ENCODE measurements at places on chromosomes 5 and 9.

- no peak for DNase-seq
These were observed 16.1 kb downstream of the HNRNPH1 start for GRCh38 chr5:179607160-179607931.

- DNase-seq: no peak
These were observed 33.5 kb downstream of the ANXA6 start for GRCh38 chr5:151123897-151124751.

- DNase-seq: peak; percentile 5
These were observed 128.2 kb upstream of the LARP1 start for GRCh38 chr5:154626876-154627557.

- DNase-seq: no peak
These were observed 21.1 kb downstream of the RGS7BP start for GRCh38 chr5:64526734-64527439.

- DNase-seq: no peak
These were observed 71.3 kb upstream of the OLFM1 start for GRCh38 chr9:135016037-135016640.

- DNase-seq: no peak
These were observed 53.7 kb upstream of the PIP5K1B start for GRCh38 chr9:68651280-68651893.

- no peak for DNase-seq
These were observed 25.7 kb upstream of the INSYN2B start for GRCh38 chr5:170006021-170006420.

GRCh38 chr9:4965174-4965821 lies 19.8 kb upstream of the JAK2 start:
- no peak for DNase-seq

DNA sequence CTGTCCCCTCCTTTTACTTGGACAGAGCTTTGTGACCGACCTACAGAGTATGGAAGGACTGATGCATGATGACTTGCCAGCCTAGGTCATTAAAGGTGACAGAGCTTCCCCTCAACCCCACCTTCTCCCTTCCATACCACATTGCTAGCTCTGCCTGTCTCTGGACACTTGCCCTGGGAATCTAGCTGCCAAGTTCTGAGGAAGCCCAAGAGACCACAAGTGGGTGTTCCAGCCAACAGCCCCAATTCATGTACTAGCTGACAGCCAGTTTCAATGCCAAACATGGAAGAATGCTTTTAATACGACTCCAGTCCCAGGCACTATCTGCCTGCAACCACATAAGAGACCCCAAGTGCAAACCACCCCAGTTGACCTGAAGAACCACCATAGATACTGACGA lies 477.1 kb downstream of the SPOCK1 start:
- no peak for DNase-seq

GRCh38 chr9:78248635-78249034 lies 12.8 kb downstream of the CEP78 start:
- DNase-seq: no peak

DNA sequence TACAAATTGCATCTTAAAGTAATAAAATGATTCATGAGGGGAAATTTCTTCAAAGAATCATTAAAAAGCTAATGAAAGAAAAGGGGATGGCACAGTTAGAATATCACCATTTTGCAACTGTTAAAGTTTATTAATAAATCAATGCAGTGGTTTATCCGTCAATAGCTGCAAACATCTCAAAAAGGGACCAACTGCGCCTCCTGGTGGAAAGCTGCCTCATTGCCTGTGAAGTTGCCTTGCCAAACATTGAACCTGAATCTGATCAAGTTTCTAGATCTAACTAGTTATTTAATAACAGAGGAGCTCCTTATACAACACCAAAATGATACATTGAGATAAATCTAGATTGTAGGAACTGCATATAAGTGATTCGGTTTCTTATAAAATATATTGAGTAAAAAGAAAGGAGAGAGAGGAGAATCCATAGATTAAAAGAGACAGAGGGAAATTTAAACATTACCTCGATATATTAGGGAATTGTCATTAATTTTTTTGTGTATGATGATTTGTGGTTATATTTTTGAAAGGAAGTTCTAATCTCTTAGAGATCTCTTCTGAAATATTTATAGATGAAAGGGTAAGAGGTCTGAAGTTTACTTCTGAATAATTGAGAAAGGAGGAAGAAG lies 6.9 kb upstream of the NDUFB6 start:
- peak; percentile 45 for DNase-seq

DNA sequence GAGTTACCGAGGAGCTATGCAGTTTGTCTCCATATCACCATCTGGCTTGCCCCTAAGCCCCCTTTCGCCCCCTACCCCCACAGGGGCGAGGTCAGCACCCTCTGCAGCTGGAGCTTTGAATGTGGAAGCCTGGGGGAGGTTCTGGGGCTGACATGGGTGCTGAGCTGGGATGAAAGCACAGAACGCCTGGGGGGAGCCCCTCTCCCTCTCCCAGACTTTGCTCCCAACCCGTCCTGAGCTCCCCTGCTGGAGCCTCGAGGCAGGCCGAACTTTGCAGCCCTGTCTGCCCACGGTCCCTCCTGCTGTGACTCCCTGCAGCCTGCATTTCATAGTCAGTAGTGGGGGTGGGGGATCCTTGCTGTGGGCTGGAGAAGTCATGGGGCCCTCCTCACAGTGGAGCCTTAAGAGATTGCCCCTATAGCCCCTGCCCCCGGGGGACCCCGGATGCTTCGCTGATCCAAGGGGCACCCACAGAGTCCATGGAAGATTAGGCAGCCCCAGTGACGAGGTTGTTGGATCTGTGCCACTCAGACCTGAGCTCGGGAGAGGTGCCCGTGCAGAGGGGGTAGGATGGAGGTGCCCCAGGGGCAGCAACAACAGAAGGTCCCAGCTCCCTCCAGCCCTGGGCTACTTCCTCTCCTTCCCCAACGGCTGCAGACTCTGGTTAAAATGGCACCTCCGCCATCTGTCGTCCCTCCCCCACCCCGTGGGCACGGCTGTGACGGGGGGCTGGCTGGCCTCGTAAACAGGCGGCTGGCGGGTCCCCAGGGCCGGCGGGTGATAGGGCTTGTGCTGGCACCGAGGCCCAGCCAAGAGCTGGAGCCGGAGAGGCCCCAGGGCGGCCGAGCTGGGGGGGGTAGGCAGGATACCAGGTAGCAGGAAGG lies 162.0 kb downstream of the C9orf50 start:
- no peak for DNase-seq

- DNase-seq: no peak
These were observed 96.0 kb downstream of the ACTL7B start for GRCh38 chr9:108759835-108760234.

DNA sequence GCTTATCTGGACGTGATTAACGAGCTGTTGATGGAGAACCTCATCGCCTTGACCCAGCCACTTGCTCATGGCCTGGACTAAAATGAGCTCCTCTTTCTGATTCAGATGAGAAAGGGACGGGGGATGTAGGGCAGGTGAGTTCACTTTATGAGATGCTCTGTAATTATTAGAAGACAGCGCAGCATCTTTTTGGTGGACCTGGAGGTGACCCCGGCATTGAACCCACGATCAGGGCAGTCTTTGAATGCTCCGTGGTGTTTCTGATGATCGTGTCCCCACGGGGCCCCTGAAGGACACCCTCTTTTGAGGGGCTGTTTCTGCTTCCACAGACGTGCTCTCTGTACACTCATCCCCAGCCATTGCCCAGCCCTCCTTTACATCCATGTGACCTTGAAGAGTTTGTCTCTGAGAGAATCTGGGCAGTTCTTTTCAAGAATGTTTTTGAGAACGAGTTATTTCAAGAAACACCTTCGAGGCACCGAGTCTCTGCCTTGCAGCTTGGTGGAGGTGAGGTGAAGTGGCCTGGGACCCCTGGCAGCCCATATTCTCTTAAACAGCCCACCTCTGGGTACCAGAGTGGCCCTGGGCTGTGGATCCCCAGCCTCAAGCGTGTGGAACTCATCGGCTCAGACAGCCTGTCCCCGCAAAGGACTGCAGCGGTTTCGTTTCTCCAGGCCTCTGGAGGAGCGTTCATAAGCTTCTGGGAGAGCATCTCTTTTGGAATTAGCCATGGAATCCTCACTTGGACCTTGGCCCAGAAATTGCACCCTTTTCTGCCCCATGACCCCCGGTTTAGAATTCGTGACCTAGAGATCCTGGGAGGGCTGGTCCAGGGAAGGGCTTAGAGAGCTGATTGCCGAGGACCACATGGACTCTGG lies 50.3 kb downstream of the COL5A1 start:
- no peak for DNase-seq

GRCh38 chr5:10828241-10828640 lies 67.2 kb upstream of the DAP start:
- no peak for DNase-seq

DNA sequence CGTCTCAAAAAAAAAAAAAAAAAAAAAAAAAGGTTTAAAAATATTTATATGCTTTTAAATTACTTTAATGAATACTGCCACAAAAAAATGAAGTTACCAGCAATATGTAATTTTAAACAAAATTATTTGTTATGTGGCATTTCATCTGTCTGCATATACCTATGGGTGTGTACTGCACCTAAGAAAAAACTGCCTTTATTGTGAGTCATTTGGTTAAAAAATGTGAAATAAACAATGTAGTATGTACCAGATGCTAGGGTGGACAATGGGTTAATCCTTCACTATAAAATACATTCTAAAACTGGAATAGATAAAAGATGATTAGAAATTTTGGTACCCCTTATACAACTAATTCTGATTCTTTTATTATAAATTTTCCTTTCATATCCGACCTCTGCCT lies 12.3 kb downstream of the CHD1 start:
- no peak for DNase-seq

DNA sequence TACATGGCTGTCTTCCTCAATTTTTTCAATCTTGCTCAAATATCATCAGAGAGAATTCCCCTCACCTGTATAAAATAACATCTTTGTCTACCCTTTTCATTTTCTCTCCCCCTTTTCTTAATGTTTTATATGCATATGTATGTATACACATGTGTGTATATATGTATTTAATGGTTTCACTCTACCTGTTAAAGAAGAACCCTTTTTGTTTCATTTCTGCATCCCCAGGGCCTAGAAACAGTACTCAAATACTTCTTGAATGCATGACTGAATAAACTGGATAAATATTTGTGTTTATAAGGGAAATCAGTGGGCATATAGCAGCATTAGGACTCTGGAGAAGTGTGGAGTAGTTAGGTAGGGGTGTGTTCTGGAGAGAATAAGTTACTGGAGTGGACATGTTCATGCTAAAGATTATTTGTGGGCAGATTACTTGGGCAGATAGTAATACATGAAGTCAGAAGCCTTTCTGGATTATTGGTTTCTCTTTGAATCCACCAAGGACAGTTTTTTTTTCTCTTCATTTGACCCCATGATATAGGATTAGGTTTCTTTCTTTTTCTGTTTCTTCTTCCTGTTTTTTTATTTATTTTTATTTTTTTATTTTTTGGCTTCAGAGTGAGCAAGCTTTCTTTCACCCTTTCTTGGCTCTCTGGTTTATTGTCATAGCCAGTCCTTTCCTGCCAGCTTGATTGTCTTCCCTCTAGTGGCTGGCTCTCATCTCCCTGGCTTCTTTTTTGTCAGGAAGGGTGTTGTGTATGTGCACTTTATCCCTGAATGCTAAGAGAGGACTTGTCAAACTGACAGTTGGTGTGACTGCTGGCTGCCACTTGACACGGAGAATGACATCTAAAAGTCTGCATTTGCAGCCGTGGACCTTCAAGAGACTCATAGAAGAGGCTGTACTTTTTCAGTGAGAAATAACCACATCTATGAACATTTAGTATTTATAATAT lies 89.3 kb downstream of the ZCCHC7 start:
- DNase-seq: no peak

GRCh38 chr5:82295959-82296531 lies 17.9 kb upstream of the RPS23 start:
- DNase-seq: no peak

- DNase-seq: no peak
These were observed 69.7 kb downstream of the EFNA5 start for GRCh38 chr5:107601076-107601475.

GRCh38 chr5:40547994-40548575 lies 131.6 kb upstream of the PTGER4 start:
- DNase-seq: no peak

- DNase-seq: peak; percentile 77
These were observed 27.1 kb upstream of the MYORG start for GRCh38 chr9:34403554-34404380.

DNA sequence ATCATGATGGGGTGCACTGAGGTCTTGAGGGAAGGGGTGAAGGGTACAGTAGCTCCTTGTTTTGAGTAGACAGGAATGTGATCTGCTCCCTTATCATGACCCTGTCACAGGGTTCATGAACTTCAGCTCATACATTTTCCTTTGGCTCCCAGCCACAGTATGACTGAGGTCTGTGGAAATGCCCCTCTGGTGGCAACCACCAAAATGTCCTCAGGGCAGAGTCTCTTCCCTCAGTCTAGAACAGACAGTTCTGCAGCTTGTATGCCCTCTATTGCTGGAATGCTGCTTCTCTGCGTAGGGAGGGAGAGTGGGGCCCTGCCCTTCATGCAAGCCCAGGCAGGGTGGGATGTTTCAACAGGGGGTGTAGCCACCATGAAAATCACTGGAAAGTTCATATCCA lies 53.8 kb upstream of the SNCAIP start:
- no peak for DNase-seq

GRCh38 chr9:30235564-30235963 lies 2148.9 kb upstream of the ACO1 start:
- DNase-seq: no peak

- no peak for DNase-seq
These were observed 47.2 kb downstream of the SGTB start for GRCh38 chr5:65674749-65675148.

DNA sequence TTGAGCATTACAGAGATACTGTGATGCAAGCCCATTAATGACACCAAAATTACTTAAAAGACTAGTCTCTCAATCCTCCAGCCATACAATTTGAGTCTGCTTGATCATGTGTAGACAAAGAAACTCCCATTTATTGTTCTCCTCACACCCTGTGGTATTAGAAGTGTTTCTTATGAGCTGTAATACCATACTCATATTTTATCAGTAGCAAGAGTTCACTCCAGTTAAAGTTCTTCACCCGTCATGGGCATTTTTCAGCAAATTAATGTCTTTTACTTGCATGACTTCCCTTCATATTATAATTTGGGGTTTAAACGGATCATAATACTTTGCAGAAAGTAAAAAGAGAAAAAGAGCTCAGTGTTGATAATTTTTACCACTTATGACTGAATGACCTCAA lies 242.9 kb downstream of the BNC2 start:
- no peak for DNase-seq

GRCh38 chr5:126139773-126140172 lies 283.4 kb upstream of the GRAMD2B start:
- no peak for DNase-seq

- no peak for DNase-seq
These were observed 28.6 kb downstream of the GADD45G start for GRCh38 chr9:89633404-89633803.

All from HEK293T (cell line).